ENCODE measurements at places on chromosomes 12 and 14.

- no peak for DNase-seq
Measured at GRCh38 chr12:102735104-102735503, 181.9 kb downstream of the PAH start.

GRCh38 chr14:72677664-72678063 is 216.2 kb downstream of the DPF3 start:
- no peak for DNase-seq

- no peak for DNase-seq
Measured at GRCh38 chr12:55925870-55926737, 1.6 kb downstream of the PYM1 start.

- no peak for DNase-seq
Measured at GRCh38 chr12:48084066-48084465, 21.8 kb downstream of the SENP1 start.

DNA sequence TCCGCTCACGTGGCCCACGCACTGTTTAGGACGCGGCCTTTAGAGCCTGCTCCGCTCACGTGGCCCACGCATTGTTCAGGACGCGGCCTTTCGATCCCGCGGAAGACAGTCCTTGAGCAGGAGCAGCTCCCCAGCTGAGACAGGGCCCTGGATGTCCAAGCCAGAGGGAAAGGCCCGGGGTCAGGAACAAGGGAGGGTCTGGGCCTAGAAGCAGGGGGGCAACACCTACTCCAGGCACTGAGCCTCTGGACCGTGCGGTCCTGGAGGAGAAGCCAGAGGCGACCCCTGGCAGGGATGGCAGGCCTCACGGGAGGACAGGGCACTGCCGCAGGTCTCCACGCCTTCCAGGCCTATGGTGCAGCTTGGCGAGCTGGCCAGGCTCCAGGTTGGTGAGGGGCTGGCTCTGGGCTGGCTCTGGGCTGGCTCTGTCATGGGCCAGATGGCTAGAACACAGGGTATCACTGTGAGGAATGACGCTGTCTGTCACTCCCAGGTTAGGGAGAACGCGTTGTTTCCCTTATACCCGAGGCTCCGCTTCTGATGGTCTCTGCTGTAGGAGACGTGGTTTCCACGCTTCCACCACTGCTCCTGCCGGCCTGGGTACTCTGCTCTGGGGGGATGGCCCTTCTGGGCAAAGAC is 341.7 kb downstream of the TMEM121 start:
- no peak for DNase-seq

DNA sequence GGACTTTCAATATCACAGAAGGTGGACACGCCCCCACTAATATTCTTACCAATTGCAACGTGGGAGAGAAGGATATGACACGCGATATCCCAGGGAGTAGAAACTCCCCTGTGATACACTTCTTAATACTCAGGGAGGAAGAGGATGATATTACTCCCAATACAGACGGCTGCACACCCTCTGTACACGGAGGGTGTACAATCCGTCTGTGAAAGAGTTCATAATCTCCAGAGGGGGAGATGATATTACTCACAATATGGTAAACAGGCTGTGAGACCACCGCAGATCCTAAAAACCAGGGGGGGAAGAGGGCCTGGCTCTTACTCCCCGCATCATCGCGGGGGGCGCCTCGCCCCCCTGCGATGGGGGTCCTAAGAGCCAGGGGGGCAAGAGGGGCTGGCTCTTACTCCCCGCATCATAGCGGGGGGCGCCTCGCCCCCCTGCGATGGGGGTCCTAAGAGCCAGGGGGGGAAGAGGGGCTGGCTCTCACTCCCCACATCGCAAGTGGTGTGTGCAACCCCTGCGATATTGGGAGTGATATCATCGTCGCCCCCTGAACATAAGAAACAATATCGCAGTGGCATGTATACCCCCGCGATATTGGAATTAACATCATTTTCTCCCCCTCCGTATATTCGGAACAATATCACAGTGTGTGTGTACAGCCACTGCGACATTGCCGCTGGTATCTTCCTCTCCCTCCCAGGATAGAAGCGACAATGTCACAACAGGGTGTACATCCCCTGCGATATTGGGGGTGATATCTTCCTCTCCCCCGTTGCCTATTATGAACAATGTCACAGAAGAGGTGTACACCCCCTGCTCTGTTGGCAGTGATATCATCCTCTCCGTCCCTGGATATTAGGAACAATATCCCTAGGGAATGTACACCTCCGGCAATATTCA is 8.9 kb upstream of the CLEC6A start:
- no peak for DNase-seq

- no peak for DNase-seq
Measured at GRCh38 chr12:108237272-108237671, 101.8 kb downstream of the CMKLR1 start.

DNA sequence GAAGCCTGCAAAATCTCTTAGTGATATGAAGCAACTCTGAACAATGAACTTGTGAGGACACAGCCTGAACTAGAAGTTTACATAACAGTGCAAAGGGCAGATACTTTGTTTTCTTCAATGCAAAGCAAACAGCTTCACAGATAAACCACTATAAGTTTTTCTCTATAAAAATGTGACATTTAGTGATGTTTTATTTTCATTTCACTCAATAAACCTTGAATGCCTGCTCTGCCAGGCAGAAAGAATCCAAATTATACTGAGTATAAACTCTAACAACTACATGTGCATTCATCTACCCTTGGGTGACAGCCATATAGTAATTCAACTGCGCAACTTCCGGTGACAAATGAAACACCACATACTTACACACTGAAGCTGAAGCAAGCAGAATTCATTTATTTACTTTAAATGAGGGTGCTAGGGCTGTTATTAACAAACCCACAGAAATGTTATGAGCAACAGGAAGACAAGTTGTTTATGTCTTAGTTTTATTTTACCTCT is 10.3 kb downstream of the DCP1B start:
- DNase-seq: no peak

GRCh38 chr14:101817501-101818001 is 56.0 kb downstream of the PPP2R5C start:
- DNase-seq: no peak

GRCh38 chr12:52557476-52557875 is 4.5 kb upstream of the KRT71 start:
- no peak for DNase-seq

- no peak for DNase-seq
Measured at GRCh38 chr14:67955261-67955660, 135.7 kb downstream of the RAD51B start.

DNA sequence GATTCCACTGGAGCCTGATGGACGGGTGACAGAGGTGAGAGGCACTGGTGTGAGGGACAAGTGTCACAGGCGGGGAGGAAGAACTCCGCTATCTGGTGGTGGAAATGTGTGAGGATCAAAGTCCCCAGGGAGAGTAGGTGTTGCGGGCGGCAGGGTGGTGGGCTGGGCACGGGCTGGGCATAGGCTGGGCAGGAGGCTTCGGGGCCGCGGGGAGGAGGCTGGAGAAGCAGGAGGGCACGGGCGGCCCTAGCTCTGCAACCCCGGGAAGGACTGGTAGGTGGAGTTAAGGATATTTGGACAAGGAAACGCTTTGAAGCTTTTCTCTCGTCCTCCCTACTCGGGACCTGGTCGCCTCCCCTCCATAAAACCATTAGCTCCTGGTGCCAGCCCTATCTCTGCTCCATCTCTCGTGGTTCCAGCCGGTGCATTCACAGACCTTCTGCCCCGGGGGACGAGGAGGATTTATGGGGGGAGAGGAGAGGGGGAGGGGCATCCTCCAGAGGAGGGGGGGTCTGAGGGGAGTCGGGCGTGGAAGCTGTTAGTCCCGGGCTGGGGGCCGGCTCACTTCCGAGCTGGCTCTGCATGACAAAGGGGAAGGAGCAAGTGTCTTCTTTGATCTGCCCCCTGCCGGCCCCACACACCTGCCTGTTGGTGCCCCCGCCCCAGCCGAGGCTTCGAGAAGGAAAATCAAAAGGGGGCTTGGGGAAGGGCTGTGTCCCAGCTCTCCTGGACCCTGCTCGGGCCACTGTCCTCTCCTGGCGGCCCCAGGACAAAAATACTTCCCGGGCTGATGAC is 504 bp downstream of the WNT5B start:
- no peak for DNase-seq

DNA sequence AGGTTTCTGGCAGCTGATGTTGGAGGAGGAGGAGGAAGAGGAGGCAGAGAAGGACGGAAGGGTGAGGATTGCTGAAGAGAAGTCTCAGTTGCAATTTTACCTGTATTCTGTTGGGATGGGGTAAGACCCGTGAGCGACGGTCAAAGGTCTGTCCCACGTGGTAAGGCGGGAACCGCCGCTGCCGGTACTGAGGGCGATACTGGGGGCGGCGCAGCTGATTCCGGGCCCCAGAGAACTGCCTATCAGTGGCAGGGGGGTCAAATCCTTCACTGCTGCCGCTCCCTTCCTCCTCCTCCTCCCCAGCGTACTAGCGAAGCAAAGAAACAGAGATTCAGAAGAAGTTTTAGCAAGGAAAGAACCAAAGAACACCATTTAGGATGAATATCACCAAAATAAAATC is 13.3 kb downstream of the YBX3 start:
- no peak for DNase-seq

DNA sequence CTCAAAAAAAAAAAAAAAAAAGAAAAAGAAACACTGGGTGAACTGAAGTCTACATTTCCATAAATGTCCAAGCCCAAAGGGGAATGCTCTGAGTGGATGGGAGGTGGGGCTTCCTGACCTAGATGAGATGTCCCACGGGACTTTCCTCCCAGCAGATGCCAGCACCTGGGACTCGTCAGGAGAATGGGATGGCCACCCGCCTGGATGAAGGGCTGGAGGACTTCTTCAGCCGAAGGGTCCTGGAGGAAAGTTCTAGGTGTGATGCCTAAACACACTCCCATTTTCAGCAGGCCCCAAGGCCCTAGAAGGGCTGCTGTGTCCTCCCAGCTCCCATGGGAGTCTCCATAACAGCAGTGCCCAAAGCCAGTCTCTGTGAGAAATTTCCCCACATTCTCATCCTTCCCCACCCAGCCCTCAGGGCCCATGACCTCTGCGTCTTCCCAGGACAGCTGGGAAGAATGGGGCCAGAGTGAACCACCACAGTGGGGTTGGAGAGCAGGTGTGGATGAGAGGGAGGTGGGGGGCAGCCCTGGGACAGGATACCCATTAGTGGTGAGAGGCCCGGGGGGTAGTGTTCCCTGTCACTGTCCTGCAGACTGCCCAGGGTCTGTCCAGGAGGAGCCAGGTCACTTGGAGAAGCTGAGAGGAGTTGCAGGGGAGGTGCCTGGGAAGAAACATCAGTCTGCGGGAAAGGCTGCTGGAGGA is 7.1 kb upstream of the CPNE6 start:
- DNase-seq: no peak

- DNase-seq: no peak
Measured at GRCh38 chr12:44286336-44286735, 450.5 kb downstream of the TMEM117 start.

DNA sequence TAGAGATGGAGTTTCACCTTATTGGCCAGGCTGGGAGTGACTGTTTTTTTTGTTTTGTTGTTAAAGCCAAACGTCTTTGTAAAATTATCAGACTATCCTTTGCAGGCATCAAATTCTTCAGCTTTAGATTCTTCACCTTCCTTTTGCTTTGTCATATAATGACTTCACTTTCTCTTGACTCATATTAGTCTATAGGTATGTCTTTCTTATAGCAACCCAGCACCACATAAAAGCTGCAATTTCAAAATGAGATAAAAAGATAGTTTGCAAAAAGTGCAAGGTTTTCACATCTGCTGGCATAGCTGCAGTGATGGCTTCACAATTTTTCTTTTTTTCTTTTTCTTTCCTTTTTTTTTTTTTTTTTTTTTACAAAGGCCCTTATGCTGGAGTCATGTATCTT is 39.2 kb downstream of the COX16 start:
- no peak for DNase-seq

- no peak for DNase-seq
Measured at GRCh38 chr12:124147575-124147974, 147.3 kb upstream of the RFLNA start.

GRCh38 chr12:108722992-108723766 is 8.1 kb downstream of the CORO1C start:
- no peak for DNase-seq

DNA sequence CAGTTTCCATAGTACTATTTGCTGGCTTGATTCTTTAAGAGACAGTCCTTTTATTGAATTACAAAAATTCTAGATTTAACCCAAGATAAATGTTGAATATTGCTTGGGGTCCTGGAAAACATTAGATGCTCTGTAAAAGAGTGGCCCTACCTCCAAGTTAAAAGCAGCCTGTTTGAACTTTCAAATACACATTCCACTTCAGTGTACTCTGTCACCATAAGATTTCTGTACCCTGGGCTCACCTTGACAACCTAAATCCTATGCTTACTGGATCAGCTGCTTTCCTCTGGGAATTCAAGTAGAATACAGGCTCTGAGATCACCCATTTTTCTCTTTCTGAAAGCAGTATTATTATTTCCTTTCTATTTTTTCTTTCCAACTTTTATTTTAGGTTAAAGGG is 107.7 kb upstream of the DCN start:
- no peak for DNase-seq

GRCh38 chr12:14841761-14842160 is 1.6 kb downstream of the ART4 start:
- DNase-seq: no peak

GRCh38 chr12:129651951-129652350 is 251.9 kb downstream of the TMEM132D start:
- DNase-seq: no peak

- DNase-seq: no peak
Measured at GRCh38 chr12:103844305-103844704, 3.3 kb upstream of the NT5DC3 start.

DNA sequence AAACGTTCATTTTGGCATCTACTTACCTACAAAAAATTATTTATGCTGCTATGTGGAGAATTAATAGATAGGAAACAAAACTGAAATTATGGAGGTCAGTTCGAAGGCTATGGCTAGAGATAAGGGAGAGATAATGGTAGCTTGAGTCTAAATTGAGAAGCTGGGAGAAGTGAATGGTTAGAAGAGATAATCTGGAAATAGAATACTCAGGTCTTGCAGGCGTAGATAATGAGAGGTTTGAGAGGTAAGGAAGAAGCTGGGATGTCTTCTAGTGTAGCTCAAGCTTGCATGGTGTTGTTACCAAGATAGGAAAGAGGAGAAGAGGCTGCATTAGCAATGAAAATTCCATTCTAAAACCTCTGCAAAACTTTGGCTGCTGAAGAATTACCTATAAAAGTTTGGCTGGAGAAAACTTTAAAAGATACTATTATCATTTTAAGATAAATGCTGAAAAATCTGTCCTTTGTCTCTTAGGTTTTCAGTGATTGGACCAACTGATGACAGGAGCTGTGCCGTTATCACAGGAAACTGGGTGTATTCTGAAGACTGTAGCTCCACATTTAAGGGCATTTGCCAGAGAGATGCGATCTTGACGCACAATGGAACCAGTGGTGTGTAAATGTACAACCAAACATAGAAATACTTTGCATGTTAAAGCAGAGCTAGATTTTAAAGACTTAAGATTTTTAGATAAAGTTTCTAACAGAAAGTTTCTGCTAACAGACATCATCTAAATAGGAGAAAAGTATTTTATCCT is 14.1 kb downstream of the KLRF2 start:
- DNase-seq: no peak

DNA sequence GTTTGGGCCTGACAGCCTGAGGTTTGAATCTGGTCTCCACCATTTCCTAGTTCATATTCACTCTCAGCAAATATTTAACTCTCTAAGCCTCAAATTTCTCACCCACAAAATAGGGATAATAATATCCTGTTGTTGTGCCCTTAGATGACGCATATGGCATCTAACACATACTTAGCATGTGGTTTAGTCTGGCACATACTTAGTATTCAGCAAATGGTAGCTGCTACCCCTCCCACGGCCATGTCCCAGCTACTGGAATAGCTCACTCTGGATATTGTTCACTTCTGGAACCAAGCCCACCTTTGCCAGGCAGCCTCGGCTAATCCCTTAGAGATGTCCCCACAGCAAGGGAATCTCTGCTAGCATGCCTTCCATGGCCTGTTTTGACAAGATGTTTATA is 53.3 kb downstream of the BICD1 start:
- DNase-seq: no peak

GRCh38 chr14:51248016-51248987 is 8.3 kb downstream of the TMX1 start:
- DNase-seq: no peak
